ENCODE measurements at places on chromosomes 16 and 17. TPM values are rescaled to one million over a fixed set of nuclear protein-coding genes. Genes with fewer than 3 reads are reported as not detected.
A peak's percentile ranks its signal among the peaks of the same experiment; 100 is the strongest.

- no peak for DNase-seq
- H3K27ac ChIP-seq, result peak overlapping the region; percentile 13
- H3K36me3 ChIP-seq, result no peaks in the 10 kb centered on the region
- no peaks in the 10 kb centered on the region for H3K4me1 ChIP-seq
These were observed 808 bp upstream of the RGS11 start for GRCh38 chr16:276426-277077.

DNA sequence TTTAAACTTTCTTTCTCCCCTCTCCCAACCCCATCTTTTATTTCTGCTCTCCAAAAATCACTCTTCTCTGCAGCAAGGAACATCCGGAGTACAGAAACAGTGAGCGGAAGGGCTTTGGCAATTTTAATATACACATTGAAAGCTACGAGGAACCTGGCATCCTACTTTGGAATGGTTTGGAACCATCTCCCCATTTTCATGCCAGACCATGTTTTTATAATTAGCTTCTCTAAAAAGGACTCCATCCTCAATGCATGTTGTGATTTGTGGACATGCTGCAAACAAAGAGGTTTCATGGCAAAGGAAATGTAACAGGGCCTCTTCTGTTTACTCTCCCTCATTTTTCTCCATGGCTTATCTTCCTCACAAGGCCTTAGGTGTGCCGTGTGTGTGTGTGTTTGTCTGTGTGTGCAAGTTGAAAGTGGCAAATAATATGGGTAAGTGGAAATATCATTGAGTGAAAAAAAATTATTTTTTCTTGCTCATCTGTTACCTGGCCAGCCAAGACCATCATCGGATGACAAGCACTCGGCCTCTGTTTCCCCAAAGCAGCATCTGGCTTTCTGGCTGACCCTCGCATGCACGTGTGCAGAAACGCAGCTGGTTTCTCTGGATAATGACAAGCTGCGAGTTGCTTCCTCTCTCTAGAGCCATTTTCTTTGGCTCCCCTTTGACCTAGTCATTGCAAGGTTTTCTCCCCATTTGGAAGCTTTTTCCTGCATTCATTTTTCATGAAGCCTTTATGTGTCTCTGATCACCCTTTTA lies 585.0 kb downstream of the TMEM114 start:
- no peak overlapping the region for H3K27ac ChIP-seq
- no peak overlapping the region for H3K4me3 ChIP-seq
- DNase-seq, result no peak
- no peaks in the 10 kb centered on the region for H3K27me3 ChIP-seq
- no peaks in the 10 kb centered on the region for H3K36me3 ChIP-seq

DNA sequence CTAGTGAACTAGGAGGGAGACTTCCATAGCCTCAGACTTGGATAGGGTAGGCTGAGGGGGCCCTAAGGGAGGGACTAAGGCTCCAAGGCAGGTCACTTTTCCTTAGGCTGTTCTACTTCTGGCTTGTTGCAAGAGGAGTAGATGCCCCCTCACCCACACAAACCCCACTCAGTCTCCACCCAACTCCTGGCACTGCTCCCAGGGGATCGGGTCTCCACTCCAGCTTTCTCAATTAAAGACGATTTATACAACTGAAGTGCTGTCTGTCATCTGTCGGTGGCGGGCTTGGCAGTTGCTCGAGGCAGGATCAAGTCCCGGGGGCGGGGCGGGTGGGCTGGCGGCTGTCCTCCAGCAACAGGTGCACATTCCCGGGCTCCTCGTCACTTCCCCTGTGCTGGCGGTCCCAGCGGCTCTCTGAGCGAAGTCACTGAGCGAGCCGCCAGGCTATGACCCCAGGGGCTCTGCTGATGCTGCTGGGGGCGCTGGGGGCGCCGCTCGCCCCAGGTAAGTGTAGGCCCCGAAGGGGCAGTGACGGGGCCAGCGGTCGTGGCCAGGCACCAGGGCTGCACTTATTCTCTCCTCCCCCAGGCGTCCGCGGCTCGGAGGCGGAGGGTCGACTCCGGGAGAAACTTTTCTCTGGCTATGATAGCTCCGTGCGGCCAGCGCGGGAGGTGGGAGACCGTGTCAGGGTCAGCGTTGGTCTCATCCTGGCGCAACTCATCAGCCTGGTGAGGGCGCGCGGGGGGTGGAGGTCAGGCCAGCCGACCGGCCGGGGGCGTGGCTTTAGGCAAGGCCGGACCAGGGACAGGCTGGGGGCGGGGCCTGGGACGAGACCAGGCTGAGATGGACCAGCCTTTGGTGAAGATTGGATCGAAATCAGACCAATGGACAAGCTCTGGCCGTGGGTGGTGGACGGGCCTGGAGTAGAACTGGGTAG lies at the start of gene CHRNB1:
Gene CHRNB1, plus strand, starts transcription at position 380 of the 937 bp plus-strand sequence. Its CDS starts 67 bp downstream, at position 447.
- H3K27ac ChIP-seq, result peak within 1 kb of the TSS; percentile 44
- peak within 1 kb of the TSS; percentile 68 for H3K4me3 ChIP-seq
- H3K27me3 ChIP-seq, result peaks cover 40% of the 10 kb centered on the region

DNA sequence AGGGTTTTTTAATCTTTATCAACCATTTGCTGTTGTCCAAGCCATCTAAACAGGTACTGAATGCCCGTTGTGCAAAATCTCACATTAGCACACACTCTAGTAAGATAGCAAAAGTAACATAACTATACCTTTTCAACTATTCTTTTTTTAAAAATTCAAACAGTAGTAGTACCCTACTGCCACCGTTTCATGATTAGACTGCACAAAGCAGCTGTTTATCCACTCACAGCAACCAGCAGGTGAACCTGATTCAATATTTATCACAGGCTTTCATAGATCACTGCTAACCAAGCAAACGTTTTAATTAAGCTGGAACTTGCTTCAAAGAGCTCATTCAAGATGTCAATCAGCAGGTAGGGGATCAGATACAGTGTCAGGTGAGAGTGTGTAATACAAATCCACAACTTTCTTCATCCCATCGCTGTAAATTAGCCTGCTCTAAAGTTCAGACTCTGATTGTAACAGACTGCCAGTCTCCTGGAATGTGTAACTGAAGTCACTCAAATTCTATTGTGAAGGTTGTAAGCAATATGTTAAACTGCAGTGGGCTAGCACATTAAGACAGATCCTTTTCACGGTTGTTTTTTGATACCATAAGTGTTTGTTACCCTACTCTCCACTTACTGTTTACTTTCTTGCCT lies 47.3 kb downstream of the BRIP1 start:
- no peak overlapping the region for H3K27ac ChIP-seq
- no peak overlapping the region for H3K4me3 ChIP-seq
- peaks cover 27% of the 10 kb centered on the region for H3K4me1 ChIP-seq
- DNase-seq, result no peak
- H3K27me3 ChIP-seq, result no peaks in the 10 kb centered on the region
- H3K36me3 ChIP-seq, result peaks cover 1% of the 10 kb centered on the region

The KRT16 gene
- 1.4 TPM for total RNA-seq

DNA sequence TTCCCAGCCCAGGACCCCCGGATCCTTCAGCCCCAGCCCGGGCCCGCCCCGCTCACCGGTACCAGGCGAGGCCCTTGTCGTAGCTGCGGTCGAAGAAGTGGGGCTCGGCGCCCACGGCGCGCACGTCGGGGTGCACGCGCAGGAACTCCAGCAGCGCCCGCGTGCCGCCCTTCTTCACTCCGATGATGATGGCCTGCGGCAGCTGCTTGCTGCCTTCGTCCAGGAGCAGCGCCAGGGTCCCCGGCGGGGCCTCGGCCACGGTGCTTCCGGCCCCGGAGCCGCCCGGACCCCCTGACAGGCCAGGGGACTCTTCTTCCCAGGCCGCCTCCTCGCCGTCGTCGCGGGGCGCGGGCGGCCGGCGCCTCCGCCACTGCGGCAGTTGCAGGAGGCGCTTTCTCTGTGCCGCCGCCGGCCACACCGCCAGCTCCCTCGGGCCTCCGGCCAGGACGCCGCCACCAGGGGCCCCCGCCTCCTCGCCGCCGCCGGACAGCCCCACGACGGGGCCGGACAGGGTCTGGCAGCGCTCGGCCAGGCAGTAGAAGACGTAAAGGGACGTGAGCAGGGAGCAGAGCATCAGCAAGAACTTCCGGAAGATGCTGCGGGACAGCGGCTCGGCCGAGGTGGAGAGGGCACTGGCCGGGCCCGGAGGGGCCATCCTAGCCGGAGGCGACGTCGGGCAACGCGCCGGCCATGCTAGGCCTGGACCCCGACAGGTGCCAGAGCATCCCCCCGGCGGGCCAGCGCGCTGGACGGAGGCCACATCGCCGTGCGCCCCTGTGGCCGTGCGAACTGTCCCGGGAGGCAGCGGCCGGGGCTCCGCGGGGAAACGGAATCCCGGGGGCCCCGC lies 1.0 kb downstream of the HS3ST3A1 start:
- no peak overlapping the region for H3K27ac ChIP-seq
- peaks cover 7% of the 10 kb centered on the region for H3K27me3 ChIP-seq
- peaks cover 36% of the 10 kb centered on the region for H3K4me1 ChIP-seq
- no peak for DNase-seq
- no peaks in the 10 kb centered on the region for H3K36me3 ChIP-seq

- DNase-seq, result no peak
- H3K27me3 ChIP-seq, result peaks cover 5% of the 10 kb centered on the region
- H3K27ac ChIP-seq, result no peak overlapping the region
- no peaks in the 10 kb centered on the region for H3K36me3 ChIP-seq
These were observed 276.6 kb downstream of the MRTFB start for GRCh38 chr16:14347706-14348105.

DNA sequence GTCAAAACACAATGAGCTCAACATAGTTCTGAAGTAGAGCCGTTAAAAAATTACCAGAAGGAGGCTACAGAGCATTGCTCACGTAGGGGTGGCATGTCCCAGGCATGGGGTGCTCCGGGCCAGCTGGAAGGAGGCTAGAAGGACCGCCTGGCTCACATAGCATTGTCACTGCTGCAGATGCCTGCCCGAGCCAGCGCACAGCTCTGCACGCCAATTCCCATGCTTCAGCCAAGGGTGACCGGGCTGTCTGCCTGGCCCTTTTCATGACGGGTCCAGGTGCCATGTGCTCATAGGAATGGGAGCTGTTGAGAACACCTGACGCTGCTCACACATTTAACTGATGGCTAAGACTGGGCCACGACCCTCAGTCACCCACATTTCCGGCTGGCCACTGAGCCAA lies 228.9 kb upstream of the FOXF1 start:
- no peaks in the 10 kb centered on the region for H3K36me3 ChIP-seq
- no peak for DNase-seq
- no peaks in the 10 kb centered on the region for H3K4me1 ChIP-seq
- H3K4me3 ChIP-seq, result no peak overlapping the region
- no peak overlapping the region for H3K27ac ChIP-seq

- peak within 1 kb of the TSS; percentile 72 for H3K27ac ChIP-seq
- no peak for DNase-seq
- H3K36me3 ChIP-seq, result no peaks in the 10 kb centered on the region
- H3K4me1 ChIP-seq, result peaks cover 22% of the 10 kb centered on the region
- H3K27me3 ChIP-seq, result peaks cover 23% of the 10 kb centered on the region
These were observed at the start of gene ACSF3 for GRCh38 chr16:89093602-89094251. ACSF3 (plus strand) TSS chr16:89093852; CDS start chr16:89100682, 6,830 bp downstream.

The TBC1D3H gene
- total RNA-seq, result not detected

- no peaks in the 10 kb centered on the region for H3K27me3 ChIP-seq
- no peak overlapping the region for H3K27ac ChIP-seq
- H3K36me3 ChIP-seq, result no peaks in the 10 kb centered on the region
These were observed 441.6 kb upstream of the SALL1 start for GRCh38 chr16:51592535-51593300.

DNA sequence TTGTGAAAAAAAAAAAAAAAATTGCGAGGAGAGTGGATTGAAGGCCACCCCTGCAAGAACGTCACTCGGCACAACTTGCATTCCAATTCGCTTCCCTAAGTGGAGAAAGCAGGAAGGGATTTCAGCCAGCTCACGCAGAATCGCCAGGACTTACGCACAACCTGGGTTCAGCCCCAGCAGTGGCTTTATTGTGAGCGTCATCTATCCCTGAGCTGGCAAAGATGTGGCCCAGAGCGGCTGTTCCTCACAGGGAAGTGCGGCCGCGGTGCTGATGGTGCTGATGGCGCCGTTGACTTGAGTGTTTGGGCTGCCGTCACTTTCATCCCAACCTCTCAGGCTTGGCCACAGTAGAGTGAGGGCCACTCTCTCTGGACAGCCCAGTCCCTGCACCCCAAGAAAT lies 197.6 kb downstream of the NTN1 start:
- H3K27me3 ChIP-seq, result no peaks in the 10 kb centered on the region
- DNase-seq, result no peak
- H3K4me3 ChIP-seq, result no peak overlapping the region
- peaks cover 13% of the 10 kb centered on the region for H3K4me1 ChIP-seq

DNA sequence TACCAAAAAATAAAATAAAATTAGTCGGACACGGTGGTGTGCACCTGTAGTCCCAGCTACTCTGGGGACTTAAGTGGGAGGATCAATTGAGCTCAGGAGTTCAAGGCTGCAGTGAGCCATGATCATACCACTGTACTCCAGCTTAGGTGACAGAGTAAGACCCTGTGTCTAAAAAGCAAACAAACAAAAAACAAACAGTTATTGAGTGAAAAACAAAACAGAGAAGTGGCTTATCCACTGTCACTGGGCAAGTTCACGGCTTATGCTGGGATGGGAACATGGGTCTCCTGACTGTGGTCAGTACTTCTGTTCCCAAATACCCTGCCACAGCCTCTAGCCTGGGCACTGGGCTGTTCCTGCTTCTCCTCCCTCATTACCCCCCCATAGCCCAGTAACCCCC lies 9.5 kb upstream of the GRN start:
- H3K4me3 ChIP-seq, result no peak overlapping the region
- H3K27me3 ChIP-seq, result peaks cover 15% of the 10 kb centered on the region
- H3K4me1 ChIP-seq, result peaks cover 3% of the 10 kb centered on the region
- no peaks in the 10 kb centered on the region for H3K36me3 ChIP-seq

- no peaks in the 10 kb centered on the region for H3K36me3 ChIP-seq
- H3K4me1 ChIP-seq, result peaks cover 45% of the 10 kb centered on the region
- H3K4me3 ChIP-seq, result no peak overlapping the region
- peak overlapping the region; percentile 93 for H3K27ac ChIP-seq
- DNase-seq, result no peak
These were observed 30.1 kb downstream of the FZD2 start for GRCh38 chr17:44587339-44587738.
